Activated naive CD4-positive, alpha-beta T cell treated with Interleukin-2 at 50 U/mL for 16 hours (primary cell): ENCODE measurements at places on chromosomes 5 and 9.

- DNase-seq = no peak
Observed at GRCh38 chr9:19255112-19255511, 24.6 kb downstream of the DENND4C start.

DNA sequence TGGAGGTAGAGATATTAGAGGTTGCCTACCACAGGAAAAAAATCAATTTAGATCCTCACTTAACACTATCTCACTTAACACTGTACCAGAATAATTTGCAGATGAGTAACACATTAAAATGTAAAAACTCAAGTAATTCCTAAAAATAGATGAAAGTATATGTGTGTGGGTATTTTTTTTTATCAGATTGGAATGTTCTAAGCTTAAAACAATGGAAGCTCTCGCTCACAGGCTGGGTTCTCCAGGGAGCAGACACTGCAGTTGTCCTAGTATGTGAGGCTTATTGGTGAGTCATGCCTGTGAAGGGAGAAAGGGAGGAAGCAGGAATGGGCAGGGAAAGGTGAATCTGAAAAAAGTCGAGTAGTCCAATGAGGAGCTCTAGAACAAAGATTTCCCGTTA is 181.3 kb upstream of the ZNF608 start:
- DNase-seq = no peak

GRCh38 chr5:138706655-138707480 is 46.4 kb upstream of the CTNNA1 start:
- DNase-seq = no peak

DNA sequence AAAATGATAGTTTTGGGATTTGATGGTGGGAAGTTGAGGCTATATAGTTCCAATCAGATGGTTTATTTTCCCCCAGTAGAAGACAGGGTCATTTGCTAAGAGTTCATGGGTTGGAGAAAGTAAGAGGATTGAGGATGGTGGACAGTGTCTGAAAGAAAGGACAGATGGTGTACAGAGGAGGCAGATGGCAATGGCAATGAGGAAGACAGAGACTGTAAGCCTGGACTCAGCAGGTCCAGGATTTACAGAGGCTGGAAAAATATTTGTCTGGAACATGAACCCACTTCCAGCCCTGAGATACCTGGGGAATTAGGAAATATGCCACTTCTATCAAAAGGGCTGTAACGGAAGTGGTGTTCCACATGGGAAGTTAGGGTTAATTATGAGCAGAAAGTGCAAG is 84.5 kb downstream of the PCSK1 start:
- DNase-seq = no peak

DNA sequence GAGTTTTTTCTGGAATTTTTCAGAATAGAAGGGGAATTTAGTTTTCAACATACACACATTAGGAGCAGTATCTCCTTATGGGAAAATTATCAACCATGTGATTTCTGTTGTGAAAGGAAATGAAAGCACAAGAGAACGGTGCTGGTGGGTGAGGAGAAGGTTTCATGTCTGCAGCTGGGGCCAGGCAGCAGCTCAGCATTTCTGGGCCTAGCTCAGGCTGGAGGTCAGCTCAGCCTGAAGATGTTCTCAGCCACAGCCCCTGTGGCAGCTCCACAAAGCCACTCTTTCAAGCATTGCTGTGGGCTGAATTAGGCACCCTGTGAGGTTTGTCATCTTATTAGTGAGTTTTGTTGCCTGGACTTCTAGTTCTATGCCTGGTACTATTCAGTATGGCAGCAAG is 90.3 kb downstream of the DIRAS2 start:
- DNase-seq = no peak

- DNase-seq = no peak
Observed at GRCh38 chr9:86093788-86094555, 5.4 kb downstream of the GOLM1 start.

- DNase-seq = no peak
Observed at GRCh38 chr9:95640336-95640735, 123.6 kb upstream of the PTCH1 start.

- DNase-seq = no peak
Observed at GRCh38 chr9:28050046-28050445, 476.8 kb upstream of the C9orf72 start.

GRCh38 chr9:122200960-122201595 is 27.7 kb downstream of the LHX6 start:
- DNase-seq = no peak

GRCh38 chr5:174775081-174775480 is 50.7 kb downstream of the MSX2 start:
- no peak for DNase-seq

GRCh38 chr9:15369238-15369637 is 53.4 kb upstream of the SNAPC3 start:
- DNase-seq = no peak

GRCh38 chr5:10077791-10078545 is 171.7 kb downstream of the ATPSCKMT start:
- no peak for DNase-seq

DNA sequence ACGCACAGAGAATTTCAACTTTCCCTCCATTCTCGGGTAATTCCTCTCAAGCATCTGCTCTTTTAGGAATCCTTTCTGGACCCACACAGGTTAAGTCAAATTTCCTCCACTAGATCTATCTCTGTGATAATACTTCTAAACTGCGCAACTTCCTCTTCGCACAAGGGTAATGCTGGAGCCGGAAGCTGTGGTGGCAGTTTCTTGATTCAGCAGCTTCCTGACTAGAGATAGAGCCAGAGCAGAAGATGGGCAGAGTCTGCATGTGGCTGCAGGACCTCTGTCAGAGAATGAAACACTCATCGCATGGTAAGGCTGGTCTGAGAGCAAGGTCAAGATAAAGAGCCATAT is 11.1 kb upstream of the CDC42SE2 start:
- DNase-seq = peak; percentile 78

DNA sequence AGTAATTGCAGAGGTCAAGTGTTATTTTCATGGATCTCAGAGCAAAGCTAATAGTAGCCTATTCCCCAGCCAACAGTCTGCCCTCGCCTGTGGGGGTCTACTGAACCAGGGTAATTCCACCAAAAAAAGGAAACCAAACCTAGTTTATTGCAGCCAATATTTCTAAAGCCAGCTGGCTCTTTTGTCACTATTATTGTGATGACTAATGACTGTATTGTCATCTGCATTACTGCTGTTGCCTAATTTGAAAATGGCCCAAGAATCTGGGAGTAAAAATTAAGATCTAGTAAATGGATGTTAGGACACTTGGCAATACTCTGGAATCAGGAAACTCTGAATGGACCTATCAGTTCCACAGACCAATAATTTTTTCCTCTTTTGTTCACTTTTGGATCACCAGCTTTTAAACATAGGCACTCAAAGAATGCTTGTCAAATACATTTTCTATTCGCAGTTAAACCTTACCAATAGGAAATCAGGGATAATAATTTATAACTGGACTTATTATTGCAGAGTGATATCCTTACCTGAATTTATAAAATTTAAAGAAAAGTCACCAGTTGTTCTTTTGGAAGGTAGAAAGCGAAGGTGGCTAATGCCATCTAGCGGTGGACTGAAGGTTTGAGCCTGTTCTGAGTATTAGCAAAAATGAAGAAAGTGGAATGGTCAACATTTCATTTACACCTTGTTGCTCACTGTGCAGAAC is 69.2 kb downstream of the SYK start:
- peak; percentile 30 for DNase-seq

- DNase-seq = no peak
Observed at GRCh38 chr5:180026320-180026719, 45.2 kb downstream of the RNF130 start.

GRCh38 chr5:59351076-59351794 is 542.3 kb downstream of the PDE4D start:
- no peak for DNase-seq

- no peak for DNase-seq
Observed at GRCh38 chr5:175494264-175495183, 16.2 kb downstream of the SFXN1 start.

- DNase-seq = no peak
Observed at GRCh38 chr9:5900622-5901021, 9.9 kb downstream of the MLANA start.

DNA sequence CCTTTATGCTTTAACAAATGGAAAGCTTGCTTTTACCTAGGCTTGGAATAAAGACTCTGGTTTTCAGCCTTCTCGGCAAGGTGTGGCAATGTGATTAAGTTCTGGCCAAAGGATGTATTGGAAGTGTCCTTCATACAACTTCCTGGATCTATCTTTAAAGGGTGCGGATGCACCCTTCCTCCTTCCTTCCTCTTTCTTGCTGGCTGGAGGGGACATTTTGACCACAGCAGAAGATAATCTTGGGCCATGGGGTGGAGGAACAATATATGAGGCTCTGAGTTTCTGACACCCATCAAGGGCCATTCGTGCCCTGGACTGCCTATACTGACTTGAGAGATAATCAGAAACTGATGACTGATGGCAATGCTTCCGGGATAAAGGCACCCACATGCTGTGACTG is 145.7 kb downstream of the ACER2 start:
- DNase-seq = no peak

- DNase-seq = no peak
Observed at GRCh38 chr5:37631939-37632338, 207.9 kb downstream of the GDNF start.

GRCh38 chr5:52830650-52831049 is 42.9 kb downstream of the ITGA1 start:
- no peak for DNase-seq
